Activated CD4-positive, CD25-positive, alpha-beta regulatory T cell treated with anti-CD3 and anti-CD28 coated beads, Interleukin-2, amount 50 U/mL, for 72 hours (primary cell): ENCODE measurements at places on chromosomes 12 and 14.

- no peak for DNase-seq
Observed at GRCh38 chr14:100573002-100573756, 14.0 kb downstream of the BEGAIN start.

DNA sequence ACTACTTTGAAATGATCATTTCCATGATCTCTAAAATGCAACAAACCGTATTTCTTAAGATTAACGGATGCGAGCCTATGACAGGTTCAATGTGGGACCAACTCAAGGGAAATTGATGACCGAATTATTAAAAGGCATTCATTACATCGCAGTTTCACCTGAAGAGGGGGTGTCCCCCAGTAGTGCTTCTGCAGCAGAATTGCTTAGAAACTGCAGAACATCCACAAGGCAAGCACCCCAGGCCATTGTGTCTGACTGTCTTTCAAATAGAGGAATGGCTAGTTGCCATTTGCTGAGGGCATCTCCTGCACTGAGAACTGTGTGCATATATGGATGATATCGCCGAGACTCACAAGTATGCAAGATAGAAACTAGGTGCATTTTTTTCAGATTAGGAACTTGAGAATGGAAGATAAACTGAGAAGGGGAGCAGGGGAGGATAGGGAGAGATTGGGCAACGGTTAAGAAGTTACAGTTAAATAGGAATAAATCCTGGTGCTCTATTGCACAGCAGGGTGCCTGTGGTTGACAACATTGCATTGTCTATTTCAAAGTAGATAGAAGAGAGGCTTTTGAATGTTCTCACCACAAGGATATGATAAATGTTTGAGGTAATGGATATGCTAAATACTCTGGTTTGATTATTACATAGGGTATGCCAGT, 234.3 kb upstream of the PLEKHG7 start:
- DNase-seq, result no peak

GRCh38 chr12:16399101-16399500, 51.7 kb downstream of the MGST1 start:
- DNase-seq, result no peak

GRCh38 chr14:40684328-40684727, 922.3 kb upstream of the LRFN5 start:
- DNase-seq, result no peak
